ENCODE measurements at places on chromosomes 3 and 15.

DNA sequence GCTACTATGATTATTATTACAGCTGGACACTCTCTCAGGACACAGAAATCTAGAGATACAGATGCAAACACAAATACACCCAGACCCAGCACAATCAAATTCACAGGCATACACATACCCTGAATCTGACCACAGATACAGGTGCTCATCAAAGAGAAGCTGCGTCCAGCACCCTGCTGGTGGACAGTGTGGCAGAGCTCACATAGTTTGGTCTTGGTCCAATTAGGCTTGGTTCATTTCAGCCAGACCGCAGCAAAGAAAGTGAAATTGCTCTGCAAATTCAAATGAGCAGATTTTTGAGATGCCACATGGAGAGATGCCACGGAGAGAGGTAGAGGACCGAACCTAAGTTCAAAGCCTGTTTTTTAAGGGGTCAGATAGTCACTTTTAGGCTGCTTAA, 55.6 kb downstream of the ANAPC13 start:
- DNase-seq: no peak

- DNase-seq: no peak
Observed at GRCh38 chr3:183697610-183698317, at the start of gene YEATS2. YEATS2 (plus strand) TSS chr3:183697797; CDS start chr3:183715163, 17,366 bp downstream.

- no peak for DNase-seq
Observed at GRCh38 chr3:12178091-12178820, 19.5 kb upstream of the TIMP4 start.

DNA sequence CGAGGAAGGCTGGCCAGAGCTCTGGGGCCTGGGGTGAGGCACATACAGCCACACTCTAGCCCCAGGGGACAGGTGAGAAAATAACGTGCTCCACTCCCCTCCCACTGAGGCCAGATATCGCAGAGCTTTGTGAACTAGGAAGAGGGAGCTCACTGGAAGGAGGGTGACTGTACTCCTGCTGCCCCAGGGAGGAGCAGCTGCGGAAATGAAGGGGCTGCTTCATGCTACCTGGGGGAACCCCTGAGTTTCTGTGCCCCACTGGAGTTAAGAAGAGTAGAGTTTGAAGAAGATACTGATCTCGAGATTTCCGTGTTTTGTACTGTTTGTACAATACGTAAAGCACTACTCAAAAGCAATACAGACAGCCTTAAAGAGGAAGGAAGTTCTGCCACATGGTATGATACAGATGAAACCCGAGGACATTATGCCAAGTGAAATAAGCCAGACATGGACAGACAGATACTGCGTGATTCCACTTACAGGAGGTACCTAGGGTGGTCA, 44.6 kb downstream of the CMTM6 start:
- no peak for DNase-seq

GRCh38 chr3:187943677-187944389, 198.6 kb upstream of the BCL6 start:
- no peak for DNase-seq

DNA sequence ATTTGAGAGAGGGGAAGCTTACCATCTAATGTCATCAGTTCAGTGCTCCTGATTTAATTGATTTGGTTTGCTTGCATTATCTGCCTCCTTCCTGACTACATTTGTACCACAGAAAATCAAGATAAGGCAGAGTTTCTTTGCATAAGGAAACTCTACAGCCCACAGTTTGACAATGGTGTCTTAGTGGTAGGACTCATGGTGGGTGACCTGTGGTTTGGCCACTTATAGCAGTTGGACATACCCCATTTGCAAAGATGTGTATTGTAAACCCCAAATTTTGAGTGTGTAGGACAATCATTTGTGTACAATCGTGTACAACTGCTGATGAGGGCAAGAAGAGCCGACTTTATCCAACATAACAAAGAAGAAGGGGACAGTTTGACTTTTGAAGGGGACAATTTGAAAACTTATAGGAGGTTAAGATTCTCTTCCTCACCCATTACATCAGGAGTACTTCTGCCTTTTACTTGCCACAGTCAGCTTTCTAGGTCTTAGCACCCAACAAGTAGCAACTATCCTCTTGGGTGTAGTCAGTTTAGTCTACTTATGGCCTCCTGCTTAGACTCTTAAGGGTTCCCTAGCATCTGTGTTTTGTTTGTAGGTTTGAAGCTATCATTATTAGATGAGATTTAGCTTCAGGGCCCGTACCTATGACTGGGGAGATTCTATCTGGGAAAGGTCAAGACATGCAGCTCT, 6.2 kb downstream of the TGFBR2 start:
- no peak for DNase-seq

DNA sequence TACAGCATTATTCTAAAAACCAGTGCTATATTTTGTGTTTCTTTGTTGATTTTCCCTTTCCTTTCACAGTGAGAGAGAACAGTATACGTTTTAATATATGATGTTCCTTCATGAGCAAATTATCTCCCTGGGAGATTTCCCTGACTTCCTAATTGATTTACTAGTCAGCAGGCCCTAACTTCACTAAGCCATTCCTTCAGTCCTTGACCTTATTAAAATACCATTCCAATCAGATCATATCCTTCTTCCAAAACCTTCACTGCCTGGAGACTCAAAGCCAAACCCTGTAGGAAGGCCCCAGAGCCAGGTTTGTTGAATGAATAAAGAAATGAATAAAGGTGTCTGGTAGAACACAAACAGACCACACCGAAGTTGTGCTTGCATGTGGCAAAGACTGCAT, 43.8 kb upstream of the ARHGEF3 start:
- DNase-seq: no peak

GRCh38 chr15:76253691-76254473, 57.4 kb downstream of the ETFA start:
- no peak for DNase-seq

DNA sequence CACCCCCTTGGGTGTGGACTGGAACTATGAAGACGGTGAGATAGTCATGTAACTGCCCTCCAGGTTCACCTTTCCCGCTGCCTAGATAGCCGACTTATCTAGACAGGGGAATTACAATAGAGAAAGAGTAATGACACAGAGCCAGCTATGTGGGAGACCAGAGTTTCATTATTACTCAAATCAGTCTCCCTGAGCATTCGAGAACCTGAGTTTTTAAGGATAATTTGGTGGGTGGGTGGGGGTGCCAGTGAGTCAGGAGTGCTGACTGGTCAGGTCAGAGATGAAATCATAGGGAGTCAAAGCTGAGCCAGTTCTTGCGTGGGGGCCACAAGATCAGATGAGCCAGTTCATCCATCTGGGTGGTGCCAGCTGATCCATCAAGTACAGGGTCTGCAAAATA, 19.7 kb upstream of the DNAJC19 start:
- DNase-seq: no peak

DNA sequence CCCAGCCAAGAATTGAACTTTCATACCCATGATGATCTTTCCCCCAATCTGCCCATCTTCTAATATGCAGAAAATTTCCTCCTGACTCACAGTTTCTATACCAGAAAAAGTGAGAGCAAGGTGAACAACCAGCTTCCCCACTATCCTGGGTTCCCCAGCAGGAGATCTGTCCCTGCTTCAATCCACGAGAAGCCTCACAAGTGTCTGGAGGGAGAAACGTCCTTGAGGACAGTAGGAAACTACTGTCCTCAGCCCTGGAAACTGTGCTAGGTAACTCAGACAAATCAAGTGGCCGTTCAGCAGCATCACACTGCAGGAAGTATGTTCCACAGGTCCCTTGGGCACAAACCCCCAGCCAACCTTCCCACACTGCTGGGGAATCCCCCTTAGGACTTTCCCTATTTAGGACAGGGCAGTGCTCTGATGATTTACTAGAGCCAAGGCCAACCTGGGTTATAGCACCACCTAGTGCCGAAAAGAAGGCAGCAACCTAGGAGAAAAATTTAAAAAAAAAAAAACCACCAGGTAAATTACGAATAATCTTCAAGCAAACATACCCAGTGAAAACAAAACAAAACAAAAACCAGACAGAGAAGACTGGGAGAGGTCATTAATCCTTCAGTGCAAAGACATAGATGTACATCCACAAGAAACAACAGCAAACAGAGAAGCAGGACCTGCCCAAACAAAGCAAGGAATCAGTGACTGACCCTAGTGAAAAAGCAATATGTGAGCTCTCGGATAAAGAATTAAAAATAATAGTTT, 36.0 kb downstream of the MORC1 start:
- DNase-seq: no peak

GRCh38 chr3:158420654-158421396, 150.2 kb upstream of the MLF1 start:
- no peak for DNase-seq

DNA sequence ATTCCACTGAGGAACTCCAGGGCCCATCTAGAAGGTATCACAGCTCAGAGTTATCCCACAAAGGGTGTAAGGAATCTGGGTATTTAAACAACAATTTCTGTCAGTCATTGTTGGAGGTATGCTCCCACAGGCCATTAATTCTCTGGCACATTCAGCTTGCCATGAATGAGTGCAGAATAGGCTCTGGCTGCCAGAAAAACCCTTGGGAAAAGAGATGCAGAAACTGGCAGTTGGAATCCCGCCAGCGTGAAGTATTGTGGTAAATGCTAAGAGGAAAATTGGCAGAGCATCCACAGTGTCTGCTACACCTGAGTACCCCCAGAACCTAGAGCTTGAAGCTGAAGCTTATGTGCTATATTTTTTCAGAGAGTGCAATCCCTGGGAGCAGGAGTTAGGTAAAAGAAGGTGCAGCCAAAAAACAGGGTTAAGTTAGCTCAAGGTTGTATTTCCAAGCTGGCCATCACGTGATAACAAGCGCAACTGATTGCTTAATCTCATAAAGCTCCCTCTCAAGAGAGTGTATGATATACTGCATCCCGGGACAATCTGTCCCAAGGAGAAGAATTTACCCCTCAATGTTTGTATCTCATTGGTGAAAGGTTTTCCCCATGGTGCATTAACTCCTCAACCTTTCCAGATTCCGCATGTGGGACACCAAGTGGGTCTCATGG, 94.2 kb upstream of the ACP3 start:
- DNase-seq: no peak

DNA sequence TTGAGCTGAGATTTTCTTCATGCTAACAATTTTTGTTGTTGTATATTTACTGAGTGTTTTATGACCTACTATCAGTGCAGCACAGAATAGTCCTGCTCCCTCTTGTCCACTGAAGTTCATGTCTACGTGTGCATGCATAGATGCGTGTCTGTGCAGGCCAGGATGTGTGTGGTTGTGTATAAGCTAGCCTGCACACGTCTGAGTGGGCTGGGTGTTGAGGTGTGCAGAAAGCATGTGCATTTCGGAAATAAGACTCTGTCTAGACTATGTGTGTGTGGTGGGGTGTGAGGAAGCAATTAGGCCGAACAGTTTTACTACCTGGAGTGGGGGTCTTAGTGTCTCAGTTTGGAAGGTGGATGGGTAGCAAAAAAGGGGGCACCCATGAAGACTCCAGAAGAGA, 39.2 kb downstream of the ATP2B2 start:
- DNase-seq: no peak

- DNase-seq: no peak
Observed at GRCh38 chr3:39641274-39641673, 168.1 kb upstream of the MYRIP start.

GRCh38 chr15:23385886-23386430, 31.4 kb downstream of the GOLGA8S start:
- DNase-seq: no peak

GRCh38 chr3:136818769-136819391, at the start of gene SLC35G2:
SLC35G2 (plus strand) TSS chr3:136819126; CDS start chr3:136854461, 35,335 bp downstream.
- no peak for DNase-seq

GRCh38 chr3:14552041-14552648, 12.0 kb upstream of the GRIP2 start:
- no peak for DNase-seq

- DNase-seq: no peak
Observed at GRCh38 chr15:63601704-63602185, 4.6 kb downstream of the FBXL22 start.

DNA sequence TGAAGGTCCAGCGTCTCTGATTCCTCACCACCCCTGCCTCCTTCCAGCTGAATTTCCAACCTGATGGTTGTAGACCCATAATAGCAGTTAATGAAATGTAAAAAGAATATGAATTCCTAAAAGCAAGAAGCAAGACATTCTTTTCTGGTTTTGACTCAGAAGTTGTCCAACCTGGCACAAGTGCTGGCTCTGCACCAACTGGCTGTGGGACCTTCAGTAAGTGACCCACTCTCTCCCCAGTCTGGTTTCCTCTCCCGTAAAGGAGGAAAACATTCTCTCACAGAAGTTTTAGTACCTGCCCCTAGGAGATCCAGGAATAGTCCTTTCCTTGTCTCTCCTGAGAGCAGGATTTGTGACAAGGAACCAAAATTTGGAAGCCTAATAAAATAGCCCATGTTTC, 236.9 kb upstream of the TRIM42 start:
- no peak for DNase-seq

DNA sequence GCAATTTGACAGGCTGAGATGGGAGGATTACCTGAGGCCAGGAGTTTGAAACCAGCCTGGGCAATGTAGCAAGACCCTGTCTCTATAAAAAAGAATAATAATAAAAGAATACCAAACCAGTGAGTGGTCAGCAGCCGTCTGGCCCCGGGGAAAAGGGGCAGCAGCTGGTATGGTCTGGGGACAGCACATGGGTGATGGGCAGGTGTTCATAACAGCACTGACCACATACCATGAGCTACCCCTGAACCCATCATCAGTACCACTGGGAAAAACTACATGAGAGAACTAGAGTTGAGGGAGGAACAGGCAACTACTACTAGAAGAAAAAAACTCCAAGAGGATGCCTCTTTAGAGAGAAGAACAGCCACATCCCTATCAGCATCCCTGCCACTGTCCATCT, 40.7 kb downstream of the ARHGEF3 start:
- no peak for DNase-seq

GRCh38 chr3:157420606-157421130, 16.0 kb upstream of the PTX3 start:
- DNase-seq: no peak

DNA sequence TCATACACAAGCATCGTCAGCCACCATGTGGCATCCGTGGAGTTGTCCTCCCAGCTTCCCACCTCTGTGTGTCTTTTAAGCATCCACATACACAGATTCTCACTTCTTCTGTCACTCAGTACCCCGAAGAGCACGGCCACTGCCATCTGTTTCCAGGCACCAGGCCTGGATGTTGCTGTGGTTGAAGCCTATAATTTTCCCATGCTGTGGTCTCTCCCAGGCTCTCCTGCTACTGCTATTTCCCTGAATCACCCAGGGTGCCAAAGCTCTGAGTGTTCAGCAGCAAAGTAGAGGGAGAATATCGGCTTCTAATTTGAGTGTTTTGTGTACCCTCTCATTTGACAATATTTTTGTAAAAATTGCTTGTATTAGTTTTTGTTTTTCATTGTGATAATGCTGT, 265.7 kb downstream of the DIPK2A start:
- no peak for DNase-seq

All from cortex of kidney (tissue), 1 donor.